ENCODE measurements at places on chromosomes 3 and 15.
A peak's percentile ranks its signal among the peaks of the same experiment; 100 is the strongest.

DNA sequence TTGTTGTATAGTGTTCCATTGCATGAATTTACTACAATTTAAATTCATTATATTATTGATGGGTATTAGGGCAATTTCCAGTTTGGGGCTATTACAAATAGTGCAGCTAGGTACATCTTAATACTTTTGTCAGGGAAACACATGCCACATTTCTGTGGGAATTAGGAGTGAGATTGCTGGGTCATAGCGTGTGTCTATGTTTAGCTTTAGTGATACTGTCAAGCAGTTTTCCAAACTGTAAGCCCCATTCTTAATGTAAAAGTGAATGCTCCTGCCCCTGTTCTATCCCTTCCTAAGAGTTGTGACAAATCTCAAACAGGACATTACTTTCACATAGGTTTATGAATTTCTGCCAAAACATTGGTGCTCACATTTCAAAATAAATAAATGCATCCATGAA is 184.5 kb upstream of the ANKRD28 start:
- DNase-seq = no peak

DNA sequence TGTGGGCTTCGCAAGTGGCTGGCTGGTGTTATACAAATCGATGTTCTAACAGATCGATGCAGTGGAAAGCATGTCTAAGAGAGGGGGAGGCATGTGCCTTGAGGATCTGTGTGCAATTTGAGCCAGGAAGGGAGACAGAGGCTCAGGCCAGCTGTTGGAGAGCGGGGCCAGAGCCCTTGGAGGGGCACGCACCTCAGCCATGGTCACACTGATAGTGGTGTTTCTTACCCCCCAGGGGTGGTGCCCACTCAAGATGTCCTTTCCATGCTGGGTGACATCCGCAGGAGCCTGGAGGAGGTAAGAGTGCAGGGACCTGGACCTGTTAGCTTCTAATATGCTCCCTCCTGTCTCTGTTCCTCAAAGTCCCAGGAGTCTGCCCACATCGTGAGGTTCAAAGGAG is 3.8 kb upstream of the ABTB1 start:
- DNase-seq = no peak

- no peak for DNase-seq
Observed at GRCh38 chr3:131216801-131217200, 164.8 kb upstream of the NUDT16 start.

DNA sequence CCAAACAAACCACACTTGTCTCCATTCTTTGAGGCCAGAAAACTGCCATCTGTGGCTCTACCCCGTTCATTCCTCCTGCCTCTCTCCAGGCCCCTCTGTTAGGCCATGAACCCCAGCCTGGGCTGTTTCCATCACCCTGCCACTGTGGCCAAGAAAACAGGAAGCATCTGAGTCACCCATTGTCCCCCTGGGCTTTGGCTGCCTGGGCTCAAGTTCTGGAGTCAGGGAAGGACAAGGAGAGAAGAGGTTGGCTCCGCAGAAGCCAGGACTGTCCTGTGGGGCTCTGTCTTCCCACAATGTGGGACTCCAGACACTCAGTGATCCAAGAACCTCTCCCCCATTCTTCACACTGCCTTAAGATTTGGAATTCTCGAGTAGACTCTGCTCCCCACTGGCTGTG is 14.8 kb upstream of the LCTL start:
- no peak for DNase-seq

DNA sequence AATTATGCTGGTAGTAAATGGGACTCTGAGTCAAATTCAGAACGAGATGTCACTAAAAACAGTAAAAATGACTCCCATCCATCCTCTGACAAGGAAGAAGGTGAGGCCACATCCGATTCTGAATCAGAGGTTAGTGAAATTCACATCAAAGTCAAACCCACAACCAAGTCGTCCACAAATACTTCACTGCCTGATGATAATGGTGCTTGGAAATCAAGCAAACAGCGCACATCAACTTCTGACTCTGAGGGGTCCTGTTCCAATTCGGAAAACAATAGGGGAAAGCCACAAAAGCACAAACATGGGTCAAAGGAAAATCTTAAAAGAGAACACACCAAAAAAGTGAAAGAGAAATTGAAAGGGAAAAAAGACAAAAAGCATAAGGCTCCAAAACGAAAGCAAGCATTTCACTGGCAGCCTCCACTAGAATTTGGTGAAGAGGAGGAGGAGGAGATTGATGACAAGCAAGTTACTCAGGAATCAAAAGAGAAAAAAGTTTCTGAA is 15.1 kb upstream of the ZBTB47 start:
- no peak for DNase-seq

- DNase-seq = no peak
Observed at GRCh38 chr3:174776123-174776522, 83.0 kb upstream of the NAALADL2 start.

DNA sequence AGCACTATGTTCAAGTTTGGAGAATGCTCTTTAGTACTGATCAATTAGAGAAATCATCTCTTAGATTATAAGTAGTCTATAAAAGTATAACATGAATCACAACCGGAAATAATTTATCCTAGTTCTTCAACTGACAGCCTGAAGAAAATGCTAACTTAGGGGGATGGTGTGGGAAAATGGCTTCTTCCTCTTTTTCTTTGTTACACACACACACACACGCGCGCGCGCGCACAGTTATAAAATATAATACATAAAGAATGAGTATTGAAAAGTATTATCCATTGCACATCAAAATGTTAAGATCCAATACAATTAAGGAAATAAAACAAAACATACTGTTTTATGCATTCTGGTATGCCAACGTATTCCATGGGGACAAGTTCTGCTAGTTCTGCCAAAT is 11.2 kb upstream of the GTF2A2 start:
- DNase-seq = no peak

DNA sequence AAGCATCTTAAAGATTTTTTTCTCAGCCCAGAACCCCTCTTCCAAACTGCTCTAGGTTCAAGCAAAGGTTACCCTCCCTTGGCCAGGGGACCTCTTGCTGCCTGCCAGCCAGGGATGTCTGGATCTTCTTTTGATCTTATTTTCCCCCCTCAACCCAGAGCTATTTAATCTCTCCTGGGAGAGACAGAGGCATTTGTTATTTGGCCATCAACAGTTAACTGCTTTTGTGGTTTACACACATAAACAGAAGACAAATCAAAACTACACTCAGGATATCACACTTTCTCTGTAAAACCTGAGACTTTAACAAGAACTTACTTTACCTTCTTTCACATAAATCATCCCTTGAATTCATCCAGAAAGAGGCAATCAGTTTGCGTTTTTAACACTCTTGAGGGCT is 272.5 kb downstream of the THSD4 start:
- no peak for DNase-seq

DNA sequence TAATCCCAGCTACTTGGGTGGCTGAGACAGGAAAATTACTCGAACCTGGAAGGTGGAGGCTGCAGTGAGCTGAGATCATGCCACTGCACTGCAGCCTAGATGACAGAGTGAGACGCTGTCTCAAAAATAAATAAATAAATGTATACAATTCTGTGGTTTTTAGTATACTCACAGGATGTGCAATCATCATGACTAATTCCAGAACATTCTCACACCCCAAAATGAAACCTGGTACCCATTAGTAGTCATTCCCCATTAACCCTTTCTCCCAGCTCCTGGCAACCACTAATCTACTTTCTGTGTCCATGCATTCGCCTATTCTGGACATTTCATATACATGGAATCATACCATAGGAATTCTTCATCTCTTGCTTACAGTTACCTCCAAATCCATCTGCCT is 44.5 kb downstream of the LRRFIP2 start:
- DNase-seq = no peak

DNA sequence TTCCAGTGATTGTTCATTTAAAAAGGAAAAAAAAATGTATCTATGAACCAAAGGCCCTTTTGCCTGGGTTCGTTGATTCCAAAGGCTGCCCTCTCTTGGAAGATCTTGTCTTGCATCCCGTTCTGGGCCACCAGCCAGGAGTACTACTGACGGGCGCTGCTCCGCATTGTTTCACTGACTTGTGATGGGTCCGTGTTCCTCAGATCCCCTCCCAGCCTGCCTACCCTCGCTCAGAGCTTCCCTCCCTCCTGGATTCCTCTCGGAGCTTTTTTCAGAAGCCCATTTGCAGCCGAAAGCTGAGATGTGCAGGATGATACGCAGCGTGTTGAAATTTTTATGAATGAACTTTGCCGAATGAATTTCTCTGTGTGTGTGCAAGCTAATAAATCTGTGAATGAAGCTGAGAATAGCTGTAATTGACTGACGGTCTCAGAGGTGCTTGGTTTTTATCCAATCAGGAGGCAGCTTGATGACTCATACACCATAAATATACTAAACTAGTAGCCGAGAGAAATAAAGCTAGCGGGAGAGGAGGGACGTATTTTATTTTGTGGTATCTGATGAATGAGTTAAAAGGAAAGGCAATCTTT is at the start of gene SHC4:
SHC4 (minus strand) TSS at position 396 of the 590 bp plus-strand sequence. CDS start 904 bp downstream, outside the sequence.
- DNase-seq = no peak

GRCh38 chr3:11991751-11992150 is 12.4 kb upstream of the SYN2 start:
- no peak for DNase-seq

DNA sequence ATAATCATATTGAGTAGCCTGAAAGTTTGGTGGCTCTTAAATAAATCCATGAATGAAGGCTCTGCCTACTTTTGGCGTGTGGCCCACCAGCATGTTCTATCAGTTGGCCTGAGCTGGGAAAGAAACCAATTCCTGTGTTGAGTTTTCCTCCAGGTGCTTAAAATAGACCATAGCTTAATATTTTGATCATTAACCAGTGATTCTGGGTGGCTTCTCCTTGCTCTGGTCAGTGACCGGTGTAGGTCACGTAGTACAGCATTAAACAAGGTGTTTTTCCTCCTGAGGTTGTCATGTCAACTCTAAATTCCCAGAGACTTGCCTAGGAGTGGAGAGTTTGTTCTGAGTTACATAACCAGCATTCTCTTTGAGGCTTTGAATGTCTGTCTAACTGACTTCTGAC is 1.3 kb downstream of the HHLA2 start:
- no peak for DNase-seq

DNA sequence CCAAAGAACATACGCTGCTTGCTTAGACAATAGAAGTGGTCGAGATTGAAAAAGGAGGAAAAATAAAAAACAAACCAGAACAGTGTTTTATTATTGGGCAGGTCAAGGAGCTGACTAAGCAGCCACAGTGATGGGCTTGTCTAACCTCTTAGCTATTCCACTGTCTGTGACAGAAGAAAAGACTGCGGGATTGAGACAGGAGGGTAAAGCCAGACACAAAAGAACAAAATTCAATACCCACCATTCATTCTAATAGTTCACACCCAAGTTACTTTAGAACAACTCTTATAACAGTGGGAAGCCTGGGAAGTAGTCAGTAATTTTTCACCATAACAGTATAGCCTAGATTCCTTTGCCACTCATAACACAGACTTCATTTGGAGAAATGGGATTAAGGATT is 435.4 kb downstream of the MFSD1 start:
- no peak for DNase-seq

DNA sequence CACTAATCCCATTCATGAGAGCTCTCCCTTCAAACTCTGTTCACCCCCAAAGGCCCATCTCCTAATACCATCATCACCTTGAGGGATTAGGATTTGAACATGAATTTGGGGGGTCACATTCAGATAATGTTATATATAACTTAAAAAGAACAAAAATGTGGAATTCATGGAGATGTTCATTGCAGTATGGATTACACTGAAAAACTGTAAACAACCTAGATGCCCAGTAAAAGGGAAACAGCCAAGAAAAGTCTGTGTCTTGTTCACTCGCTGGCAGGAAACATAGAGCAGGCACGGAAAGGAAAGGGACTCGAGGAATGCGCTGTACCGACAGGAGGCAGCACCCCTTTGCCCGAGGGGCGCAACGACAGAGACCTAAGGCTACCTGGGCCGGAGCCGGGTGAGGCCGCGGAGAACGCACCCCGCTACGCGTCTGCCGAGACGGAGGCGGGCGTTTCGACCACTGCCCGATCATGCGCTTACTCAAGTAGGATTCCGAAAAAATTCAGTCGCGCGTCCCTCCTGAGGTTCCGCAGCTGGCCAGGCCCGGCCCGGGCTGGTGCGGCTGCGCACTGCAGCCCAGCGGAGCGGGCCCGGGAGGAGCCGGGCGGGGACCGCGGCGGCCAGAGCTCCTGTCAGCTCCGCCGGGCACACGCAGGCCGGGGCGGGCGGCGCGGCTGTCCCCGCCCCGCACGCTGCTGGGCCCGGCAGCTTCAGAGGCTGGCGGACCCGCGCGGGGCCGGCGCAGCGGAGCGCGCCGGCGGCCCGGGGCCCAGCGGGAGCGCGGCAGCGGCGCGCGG is 862 bp upstream of the MAN2A2 start:
- peak; percentile 64 for DNase-seq

- DNase-seq = no peak
Observed at GRCh38 chr3:174529298-174529697, 329.8 kb upstream of the NAALADL2 start.

- DNase-seq = no peak
Observed at GRCh38 chr3:127175272-127175671, 17.7 kb upstream of the PRR23E start.

Data from CMK (cell line).